ENCODE measurements at places on chromosomes 2 and 18.

- no peak for DNase-seq
These were observed 144.9 kb downstream of the LTBP1 start for GRCh38 chr2:33091541-33092123.

DNA sequence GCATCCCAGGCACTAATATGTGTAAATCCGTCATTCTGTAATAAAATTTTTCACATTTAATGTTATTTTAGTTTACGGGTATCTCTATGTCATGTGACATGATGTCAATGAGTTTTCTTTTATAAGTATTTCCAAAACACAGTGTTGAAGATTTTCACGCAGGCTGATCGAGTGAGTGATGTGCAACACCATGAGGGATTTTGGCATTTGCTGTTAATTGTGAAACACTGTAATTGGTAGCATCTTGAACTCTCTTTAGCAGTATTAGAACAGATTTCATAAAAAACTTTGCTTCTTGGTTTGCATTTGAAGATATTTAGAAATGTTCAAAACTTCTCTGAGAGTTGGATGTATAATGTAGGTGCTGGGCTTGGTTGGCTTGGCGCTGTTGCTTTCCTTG, 35.5 kb downstream of the KCNE4 start:
- no peak for DNase-seq

- DNase-seq = no peak
These were observed 93.8 kb downstream of the LRP1B start for GRCh38 chr2:142037066-142037465.

DNA sequence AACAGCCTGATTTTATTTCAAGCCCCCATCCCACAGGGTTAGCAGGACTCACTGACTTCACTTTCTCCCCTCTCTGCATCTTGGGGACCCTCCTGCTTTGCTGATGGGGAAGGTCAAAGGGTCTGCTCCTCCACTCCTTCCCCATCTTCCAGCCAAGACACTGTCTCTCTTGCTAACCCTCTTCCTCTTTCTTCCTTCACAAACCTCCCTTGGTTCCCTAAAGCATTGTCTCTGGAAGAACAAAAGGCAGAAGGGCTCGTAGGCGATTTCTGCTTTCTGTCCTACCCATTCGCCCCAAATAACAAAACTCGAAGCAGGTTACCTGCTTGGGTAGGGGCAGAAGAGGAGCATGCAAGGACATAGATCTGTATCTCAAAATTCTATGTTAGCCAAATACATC, 5.5 kb upstream of the SLC4A3 start:
- peak; percentile 24 for DNase-seq

All from HL-60 (cell line).